ENCODE measurements at places on chromosomes 6 and 20.

- no peak for DNase-seq
Measured at GRCh38 chr6:168637834-168638233, 196.8 kb downstream of the SMOC2 start.

DNA sequence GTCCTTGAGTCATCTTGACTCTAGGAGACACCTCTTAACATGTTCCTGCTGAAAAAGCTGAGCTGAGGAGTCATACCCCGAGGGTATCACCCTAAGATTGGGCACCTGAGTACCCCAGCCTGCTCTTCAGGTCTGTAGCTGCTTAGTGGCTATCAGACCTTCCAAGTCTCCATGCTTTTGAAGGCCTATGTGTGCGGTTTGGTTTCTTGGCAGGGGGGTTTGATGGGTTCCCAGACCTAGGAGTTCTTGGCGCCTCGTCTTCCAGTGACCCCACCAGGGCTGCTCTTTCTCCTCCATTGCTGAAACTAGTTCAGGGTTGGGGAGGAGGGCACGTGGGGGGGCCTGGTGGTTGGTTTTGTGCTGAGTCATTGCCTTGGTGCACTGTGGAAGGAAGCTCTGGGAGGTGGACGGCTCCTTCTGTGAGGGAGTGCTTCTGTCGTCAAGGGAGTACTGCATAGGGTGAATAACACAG lies 20.1 kb downstream of the IGF2R start:
- DNase-seq = peak; percentile 45

- no peak for DNase-seq
Measured at GRCh38 chr20:53757472-53757913, 163.9 kb upstream of the ZNF217 start.

DNA sequence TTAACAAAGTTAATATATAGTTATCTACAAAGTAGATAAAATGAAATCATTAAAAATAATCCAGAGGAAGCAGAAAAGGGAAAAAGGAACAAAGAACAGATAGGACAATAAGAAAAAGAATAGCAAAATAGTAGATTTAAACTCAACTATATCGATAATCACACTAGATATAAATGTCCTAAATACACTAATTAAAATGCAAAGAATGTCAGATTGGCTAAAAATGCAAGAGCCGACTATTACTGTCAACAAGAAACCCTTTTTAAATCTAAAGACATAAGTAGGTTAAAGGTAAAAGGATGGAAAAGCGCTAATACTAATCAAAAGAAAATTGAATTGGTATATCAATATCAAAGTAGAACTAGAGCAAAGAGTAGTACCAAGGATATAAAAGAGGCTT lies 164.8 kb upstream of the AKAP12 start:
- no peak for DNase-seq

GRCh38 chr20:25514747-25515340 lies 70.5 kb downstream of the NINL start:
- no peak for DNase-seq

DNA sequence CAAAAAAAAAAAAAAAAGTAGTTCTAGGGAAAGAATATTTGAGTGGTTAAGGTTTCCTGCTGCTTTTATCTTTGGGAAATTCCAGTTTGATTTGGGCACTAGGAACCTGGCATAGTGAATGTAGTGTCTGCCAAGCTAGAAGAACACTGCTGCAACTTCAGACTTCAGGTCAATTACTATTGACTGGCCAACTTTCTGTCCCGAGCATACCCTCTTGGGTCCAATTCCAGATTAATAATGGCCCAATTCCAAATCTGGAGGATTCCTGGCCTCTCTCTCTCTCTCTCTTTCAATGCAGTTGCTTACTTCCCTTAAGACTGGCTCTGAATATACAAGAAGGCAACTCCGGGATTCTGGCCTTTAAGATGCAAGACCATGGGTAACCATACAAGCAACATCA lies 74.9 kb downstream of the ANKEF1 start:
- DNase-seq = no peak

- DNase-seq = no peak
Measured at GRCh38 chr20:47981222-47981621, 195.9 kb upstream of the SULF2 start.

DNA sequence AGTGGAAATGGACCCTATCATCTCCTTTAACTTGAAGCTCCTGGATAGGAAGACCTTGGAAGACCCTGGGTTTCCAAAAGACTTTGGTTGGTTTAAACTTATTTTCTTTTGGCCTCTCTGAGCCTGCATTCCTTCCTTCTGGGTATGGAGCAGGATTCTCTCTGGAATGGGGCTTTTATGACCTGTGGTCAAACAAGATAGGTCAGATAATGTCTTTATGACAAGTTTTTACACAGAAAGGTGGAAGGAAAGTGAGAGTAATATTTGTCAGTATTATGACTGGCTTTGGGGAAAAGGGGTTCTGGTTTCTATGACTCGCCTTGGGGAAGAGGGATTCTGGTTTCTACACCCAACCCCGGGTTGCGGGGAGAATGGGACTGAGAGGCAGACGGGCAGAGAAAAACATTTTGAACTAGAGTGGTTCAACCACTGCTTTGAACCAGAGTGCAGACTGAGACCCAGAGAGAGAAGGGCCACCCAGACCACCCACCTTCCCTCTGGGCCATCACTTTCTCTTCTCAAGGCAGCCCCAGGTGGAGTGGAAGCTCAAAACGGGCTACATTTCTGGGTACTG lies 37.6 kb upstream of the KCNK5 start:
- no peak for DNase-seq

- no peak for DNase-seq
Measured at GRCh38 chr20:48015141-48015910, 230.0 kb upstream of the SULF2 start.

- peak; percentile 79 for DNase-seq
Measured at GRCh38 chr6:37137201-37138090, 32.5 kb upstream of the PIM1 start.

DNA sequence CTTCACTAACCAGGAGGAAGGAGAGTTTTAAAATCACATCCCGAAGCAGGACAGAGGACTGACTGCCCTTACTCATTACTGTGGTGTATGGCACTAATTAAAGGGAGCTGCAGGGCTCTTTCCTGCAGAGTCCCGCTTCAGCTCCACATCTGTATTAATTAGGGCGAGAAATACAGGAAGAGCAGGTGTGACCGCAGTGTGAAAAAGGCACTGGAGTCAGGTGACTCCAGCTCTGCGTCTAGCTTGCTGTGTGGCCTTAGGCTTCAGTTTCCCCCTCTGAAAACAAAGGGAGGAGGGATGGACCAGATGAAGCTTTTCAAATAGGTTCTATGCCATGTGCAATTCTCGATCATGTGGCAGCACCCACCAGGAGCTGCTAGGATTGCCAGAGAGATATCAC lies 34.0 kb downstream of the KIAA1755 start:
- DNase-seq = no peak

- DNase-seq = no peak
Measured at GRCh38 chr6:83417880-83418663, 12.8 kb downstream of the ME1 start.

DNA sequence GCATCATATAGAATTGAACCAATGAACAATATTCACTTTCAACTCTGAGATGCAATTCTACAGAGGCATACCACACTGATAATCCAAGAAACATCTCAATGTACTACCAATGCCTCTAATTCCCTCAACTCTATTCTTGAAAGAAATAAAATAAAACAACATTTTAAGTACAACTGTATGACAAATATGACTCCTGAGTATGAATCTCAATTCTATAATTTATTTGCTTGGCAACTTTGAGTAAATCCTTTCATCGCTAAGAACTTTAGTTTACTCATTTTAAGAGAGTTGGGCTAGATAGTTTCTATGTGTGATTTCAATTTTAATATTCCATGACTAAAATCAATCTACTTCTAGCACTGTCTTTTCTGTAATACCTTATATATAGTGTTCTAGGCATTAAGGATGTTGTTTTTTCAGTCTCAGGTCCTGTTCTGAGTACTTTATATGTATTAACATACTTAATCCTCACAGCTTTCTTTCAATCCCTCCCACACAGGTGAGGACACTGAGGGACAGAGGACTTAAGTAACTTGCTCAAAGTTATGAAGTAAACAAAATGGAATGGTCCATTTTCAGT lies 33.4 kb downstream of the GOPC start:
- DNase-seq = peak; percentile 53

GRCh38 chr20:36779656-36780025 lies 6.1 kb upstream of the DSN1 start:
- DNase-seq = no peak

DNA sequence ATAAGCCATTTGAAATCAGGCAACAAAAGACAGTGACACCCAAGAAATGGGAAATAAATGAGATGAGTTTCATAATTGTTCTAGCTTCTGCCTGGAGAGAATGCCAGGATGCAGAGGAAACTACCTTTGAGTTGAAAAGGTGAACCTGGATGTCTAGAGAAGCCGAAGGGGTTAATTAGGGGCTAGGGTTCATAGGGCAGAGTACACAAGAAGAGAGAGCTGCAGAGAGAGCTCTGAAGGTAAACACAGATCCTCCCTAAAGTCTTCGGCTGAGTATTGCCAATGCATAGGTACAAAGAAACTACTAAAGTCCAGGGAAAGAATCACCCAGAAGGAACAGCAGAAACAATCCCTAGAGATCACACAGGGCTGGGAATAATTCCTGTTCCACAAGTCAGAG lies 119.7 kb upstream of the BEND3 start:
- DNase-seq = no peak

- DNase-seq = no peak
Measured at GRCh38 chr6:34149831-34150400, 4.0 kb upstream of the GRM4 start.

DNA sequence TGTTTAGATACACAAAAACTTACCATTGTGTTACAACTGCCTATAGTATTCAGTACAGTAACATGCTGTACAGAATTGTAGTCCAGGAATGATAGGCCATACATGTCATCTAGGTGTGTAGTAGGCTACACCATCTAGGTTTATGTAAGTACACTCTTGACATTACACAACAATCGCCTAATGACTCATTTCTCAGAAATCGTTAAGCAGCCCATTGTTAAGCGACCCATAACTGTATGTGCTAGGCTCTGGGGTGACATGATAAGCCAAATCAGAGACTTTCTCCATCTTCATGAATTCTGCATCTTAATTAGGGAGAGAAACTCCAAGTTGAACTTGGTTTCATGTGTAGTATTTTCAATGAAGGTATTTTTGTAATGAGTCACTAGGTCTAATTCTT lies 17.2 kb downstream of the STK35 start:
- DNase-seq = peak; percentile 84

DNA sequence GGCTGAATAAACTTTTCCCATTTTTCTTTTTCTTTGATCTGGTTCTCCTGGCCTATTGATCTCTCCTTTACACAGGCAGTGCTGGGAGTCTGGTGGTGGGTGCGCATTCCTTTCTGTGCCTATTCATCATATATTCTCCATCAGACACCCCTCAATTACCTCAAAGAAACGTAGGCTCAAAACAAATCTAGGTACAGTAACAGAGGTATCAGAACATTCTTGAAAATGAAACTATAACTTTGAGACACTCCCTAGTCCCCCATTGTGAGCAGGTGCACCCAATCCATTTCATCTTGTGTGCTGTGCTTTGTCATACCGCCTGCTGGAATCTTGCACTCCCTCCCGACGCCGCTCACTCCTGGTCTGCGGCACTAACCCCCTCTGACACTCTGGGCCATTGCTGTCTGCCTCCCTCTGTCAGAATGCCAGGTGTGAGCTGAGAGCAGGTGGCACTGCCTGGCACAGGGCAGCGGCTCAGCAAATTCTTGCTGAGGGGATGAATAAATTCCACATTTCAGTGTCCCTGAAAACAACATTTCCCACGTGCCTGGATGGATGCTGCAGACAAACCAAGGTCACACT lies 303.4 kb upstream of the EXOC2 start:
- DNase-seq = no peak

GRCh38 chr6:41791984-41792383 lies 4.5 kb downstream of the TOMM6 start:
- no peak for DNase-seq

DNA sequence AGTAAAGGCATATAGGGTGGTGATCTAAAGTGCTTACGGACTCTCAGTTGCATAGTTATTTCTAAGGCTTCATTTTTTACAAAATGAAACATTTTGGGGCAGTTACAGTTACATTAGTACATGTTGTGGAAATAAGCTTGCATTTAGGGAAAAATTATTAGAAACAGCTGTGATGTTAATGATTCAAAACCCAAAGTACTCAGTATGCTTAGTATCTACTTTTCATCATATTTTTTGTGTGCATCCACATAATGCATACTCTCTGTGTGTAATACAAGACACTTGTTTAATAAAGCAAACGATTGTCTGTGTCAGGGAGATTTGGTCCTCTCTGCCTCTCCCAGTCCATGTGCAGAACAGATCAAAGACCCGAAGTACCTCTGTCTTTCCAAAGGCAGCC lies 11.4 kb upstream of the TBX18 start:
- no peak for DNase-seq

DNA sequence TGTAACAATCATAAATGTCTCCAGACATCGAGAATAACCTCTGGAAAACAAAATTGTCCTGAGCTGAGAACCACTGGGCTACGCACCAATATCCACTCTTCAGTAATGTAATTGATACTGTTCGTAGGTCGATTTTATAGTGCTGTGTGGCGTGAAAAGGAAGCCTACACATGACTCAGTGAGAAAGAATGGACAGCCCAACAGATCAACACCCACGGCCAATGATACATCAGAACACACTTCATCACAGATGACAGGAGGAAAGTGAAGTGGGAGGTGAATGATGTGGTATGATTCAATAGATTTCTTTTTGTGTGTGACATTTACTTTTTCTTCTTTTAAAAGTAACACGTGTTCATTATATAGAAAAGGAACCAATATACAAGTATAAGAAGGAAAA lies 93.5 kb downstream of the RPS12 start:
- no peak for DNase-seq

DNA sequence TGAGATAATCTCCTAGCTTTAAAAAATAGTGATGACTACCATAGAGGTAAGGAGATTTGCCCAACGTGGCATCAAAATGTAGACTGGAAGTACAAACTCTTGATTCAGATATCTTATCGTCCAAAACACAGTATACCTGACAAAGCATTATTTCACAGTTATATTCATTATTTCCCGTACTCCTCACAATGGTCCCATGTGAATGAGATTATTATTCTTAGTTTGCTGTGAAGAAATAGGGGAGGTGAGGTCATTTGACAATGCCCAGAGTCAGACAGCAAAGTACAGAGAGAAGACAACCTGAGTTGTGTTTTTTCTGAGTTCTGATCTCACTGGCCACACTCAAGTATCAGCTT lies 1.2 kb upstream of the TFB1M start:
- DNase-seq = no peak

DNA sequence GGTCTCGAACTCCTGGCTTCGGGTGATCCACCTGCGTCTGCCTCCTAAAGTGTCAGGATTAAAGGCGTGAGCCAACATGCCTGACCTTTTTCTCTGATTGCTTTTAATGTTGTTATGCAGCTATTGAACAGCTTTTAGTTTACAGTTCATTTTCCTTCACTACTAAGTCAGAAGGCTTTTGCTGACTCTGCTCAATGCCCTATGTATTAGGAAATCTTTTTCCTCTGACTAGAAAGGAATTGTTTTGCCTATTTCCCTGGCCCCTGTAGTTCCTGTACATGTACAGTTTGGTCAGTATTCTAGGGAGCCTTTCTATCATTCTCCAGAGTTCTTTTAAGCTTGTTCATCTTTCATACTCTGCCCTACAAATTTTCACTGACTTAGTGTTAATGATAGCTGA lies 280.2 kb downstream of the CDKAL1 start:
- no peak for DNase-seq

- DNase-seq = no peak
Measured at GRCh38 chr6:37980222-37980595, 160.7 kb downstream of the ZFAND3 start.
